ENCODE measurements at places on chromosomes 5 and 9. TPM values are rescaled to one million over a fixed set of nuclear protein-coding genes. Genes with fewer than 3 reads are reported as not detected.

- DNase-seq: no peak
Measured at GRCh38 chr5:166602271-166602670, 1689.2 kb upstream of the WWC1 start.

- no peak for DNase-seq
Measured at GRCh38 chr5:97142521-97143254, at the start of gene LIX1. Gene LIX1 (minus strand): TSS chr5:97142611. CDS start chr5:97142576, 35 bp downstream.

DNA sequence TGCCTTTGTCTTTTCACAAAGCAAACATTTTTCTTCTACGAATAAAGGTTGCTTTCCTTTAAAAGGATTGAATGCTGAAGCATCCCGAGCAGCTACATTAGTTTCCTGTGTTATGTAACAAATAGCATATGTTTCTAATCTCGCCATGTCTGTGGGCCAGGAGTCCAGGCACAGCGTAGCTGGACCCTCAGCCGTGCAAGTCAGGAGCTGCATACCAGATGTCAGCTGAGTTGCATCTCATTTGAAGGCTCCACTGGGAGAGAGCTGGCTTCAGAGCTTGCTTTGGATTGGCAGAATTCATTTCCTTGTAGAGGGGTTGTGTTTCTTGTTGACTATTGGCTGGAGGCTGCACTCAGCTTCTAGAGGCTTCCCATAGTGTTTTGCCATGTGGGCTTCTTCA is 16.0 kb upstream of the GOLPH3 start:
- peak; percentile 67 for DNase-seq

- DNase-seq: no peak
Measured at GRCh38 chr5:92460505-92460904, 1077.4 kb upstream of the ARRDC3 start.

GRCh38 chr5:141634720-141635119 is 1.9 kb downstream of the HDAC3 start:
- no peak for DNase-seq

GRCh38 chr5:78588507-78588906 is 60.1 kb downstream of the LHFPL2 start:
- no peak for DNase-seq

DNA sequence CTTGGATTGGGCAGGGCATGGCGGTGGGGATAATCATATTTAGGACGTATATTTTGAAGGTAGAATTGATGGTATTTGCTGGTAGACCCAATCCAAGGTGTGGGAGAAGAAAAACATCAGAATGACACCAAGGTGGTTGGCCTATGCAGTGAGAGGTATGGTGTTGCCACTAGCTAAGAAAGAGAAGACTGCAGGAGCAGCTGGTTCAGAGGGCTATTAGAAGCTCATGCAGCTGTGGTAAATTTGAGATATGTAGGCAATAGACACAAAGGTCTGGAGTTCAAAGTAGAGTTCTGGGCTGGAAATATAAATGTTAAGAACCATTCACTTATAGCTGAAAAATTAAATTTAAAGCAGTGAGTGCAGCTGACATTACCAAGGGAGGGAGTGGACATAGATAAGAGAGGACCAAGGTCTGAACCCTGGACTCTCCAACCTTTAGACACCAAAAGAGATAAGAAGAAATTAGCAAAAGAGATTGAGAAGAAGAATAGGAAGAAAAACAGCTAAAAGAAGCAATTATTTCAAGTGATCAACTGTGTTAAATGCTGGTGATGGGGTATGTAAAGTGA is 74.7 kb upstream of the FAM169A start:
- DNase-seq: no peak

DNA sequence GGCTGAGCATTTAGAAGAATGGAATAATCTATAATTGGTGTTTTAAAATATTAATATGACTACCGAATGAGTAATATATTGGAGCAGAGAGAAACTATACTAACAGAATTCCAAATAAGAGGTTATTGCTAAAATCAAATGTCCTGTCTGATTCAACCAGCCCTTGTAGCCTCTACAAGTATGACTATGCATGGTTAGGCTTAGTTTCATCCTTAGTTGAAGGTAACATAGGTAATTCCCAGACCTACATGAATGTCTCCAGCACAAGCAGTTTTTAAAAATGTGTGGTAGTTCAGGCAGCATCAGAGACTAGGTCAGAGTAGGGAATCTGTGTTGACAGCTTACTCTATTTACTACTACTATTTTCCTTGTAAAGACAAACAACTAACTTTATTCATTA is 51.7 kb upstream of the SLC27A6 start:
- no peak for DNase-seq

GRCh38 chr5:148179234-148179824 is 11.0 kb downstream of the SPINK14 start:
- DNase-seq: no peak

TSLP gene
- total RNA-seq: 7.2 TPM

NXNL2 gene
- not detected for total RNA-seq

BSPRY gene
- total RNA-seq: 0.37 TPM

All from left ventricle myocardium superior (tissue), 1 donor.